IPS-NIHi11 (cell line): ENCODE measurements at places on chromosomes 1 and 21.

GRCh38 chr21:36122977-36123376, 11.9 kb upstream of the CBR3 start:
- no peak for DNase-seq

GRCh38 chr1:10196976-10197375, 13.4 kb upstream of the KIF1B start:
- DNase-seq, result no peak

DNA sequence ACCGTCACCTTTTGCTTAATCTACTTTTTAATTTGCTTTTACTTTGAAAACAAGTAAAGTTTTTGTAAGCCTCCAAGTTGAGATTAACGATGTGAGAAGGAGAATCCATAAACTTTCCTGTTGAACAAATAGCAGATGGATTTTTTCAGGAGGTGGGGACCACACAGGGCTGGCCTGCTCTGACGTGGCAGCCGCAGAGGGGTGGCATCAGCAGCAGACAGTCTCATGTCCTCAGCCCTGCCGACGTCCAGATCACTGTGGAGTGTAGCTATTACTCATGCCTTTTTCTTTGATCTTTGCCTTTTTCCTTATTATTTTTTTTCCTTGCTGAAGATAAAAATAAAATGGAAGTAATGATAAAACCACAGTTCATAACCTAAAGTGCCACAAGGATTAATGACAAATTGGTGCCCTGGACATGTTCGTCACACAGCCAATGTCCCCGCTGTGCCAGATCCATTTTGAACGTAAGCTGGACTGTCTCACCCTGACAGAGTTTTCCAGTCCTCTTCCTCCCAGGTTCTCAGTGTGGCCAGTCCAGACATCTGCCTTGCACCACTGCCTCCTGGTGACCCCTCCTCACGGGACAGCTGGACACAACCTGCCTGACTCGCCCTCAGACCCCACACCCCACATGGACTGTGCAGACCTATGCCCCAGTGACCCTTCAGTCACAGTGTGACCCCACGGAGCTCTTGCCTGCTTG, 15.4 kb upstream of the ZBTB21 start:
- DNase-seq, result no peak

DNA sequence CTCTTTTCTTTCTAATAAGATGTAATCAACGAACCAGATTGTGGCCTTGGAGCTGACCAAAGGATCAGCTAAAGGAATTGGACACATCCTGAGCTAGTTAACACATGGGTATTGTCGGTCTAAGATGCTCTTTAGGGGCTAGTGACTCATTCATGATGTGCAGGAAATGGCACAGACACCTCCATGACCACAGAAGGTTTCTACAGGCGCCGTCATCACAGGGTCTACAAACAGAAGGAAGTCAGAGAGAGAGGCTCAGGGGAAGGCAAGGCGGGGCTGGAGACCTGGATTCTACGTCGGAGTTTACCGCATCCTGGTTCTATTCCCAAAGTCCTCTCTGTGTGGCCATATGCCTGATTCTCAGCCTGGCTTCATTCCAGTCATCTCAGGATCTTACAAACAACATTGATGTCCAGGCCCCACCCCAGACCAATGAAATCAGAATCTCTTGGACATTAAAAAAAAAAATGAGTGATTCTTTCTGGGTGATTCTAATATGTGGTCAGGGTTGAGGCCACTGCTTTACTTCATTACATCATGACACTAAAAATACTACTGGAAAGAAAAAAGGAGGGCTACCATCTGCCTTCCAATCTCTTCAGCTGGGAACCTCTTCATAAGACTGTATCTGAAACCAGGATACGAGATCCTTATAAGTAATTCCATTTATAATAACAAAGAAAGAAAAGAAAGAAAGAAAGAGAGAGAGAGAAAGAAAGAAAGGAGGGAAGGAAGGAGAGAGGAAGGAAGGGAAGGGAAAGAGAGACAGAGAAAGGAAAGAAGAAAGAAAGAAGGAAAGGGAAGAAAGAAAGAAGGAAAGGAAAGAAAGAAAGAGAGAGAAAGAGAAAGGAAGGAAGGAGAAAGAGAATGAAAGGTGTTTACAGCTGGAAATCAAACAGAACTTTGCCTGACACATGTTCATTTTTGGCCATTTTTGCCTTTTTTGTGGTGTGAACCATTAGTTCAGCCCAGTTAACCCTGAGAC, 11.6 kb upstream of the KCNJ15 start:
- DNase-seq, result no peak

DNA sequence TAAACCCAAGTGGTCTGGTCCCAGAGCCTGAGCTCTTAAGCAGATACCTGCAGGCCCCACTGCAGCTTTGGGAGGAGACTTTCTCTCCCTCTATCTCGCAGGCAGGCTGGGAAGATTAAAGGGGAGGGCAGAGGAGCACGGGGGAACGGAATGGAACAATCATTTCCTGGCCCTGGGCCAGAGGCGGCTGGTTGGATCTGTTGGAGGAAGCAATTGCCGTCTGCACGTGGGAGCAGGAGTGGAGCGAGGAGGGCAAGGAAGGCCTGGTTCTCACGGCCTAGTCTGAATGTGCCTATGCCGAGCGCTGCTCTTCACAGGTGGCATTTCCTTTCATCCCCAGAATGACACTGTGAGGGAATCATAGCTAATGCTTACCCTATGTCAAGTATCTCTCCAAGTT, 23.7 kb downstream of the NKAIN1 start:
- DNase-seq, result peak; percentile 42
